ENCODE measurements at places on chromosomes 12 and 14.

DNA sequence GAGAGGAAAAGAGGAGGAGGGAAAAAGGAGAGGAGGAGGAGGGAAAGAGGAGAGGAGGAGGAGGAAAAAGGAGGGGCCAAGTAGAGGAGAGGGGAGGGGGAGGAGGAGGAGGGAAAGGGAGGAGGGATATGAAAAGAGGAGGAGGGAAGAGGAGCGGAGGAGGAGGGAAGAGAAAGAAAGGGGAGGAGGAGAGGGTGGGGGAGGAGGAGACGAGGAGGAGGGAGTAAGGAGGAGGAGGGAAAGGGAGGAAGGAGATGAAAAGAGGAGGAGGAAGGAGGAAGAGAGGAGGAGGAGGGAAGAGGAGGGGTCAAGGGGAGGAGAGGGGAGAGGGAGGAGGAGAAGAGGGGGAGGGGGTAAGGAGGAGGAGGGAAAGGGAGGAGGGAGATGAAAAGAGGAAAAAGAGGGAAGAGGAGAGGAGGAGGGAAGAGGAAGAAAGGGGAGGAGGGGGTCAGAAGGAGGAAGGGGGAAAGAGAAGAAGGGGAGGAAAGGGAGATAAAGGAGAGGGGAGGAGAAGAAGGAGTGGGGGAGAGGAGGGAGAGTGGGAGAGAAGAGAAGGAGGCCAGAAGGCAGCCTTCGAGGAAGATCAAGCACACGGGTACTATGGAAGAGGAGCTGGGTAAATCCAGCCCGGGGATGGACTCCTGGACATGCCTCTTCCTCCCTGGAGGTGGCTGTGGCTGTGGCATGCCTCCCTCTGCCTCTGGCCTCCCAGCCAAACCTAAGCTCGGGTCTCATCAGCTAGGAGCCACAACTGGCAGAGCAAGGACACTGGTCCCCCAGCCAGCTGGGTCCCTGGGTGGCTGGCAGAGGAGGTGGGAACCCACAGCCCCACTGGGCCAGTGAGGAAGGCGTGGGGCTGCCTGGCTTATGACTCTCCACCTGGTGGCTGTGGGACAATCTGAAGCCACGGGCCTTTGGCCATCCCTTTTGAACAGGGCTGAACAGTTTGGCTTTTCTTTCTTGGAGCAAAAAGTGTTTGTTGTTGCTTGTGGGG, 3.0 kb upstream of the CMKLR1 start:
- no peak for DNase-seq

DNA sequence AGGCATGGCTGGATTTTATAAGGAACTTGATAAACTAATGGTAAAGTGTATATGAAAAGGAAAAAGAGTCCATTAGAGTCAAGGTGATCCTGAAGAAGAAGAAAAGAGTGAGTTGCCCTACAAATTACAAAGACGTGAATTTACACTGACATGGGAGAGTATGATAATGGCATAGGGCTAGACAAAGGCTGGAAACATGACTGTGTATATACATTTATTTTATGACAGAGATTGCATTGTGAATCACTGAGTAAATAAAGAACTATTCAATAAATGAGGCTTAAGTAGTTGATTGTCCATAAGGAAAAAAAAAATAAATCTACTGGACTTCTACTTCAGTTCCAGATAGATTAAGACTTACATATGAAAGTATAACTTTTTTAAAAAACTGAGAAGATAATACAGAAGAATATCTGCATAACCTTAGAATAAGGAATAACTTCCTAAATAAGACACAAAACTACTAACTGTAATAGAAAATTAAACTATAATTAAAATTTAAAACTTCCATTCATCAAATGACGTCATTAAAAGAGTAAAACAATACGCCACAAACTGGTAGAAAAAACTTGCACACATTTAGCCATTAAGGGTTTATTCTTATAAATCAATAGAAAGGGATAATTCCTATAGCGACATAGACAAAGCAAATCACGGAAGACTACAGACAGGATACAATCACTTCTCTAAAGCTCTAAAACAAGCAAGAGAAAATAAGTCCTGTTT, 278.5 kb downstream of the NOVA1 start:
- no peak for DNase-seq

- no peak for DNase-seq
Measured at GRCh38 chr12:29547151-29547632, 49.7 kb upstream of the OVCH1 start.

DNA sequence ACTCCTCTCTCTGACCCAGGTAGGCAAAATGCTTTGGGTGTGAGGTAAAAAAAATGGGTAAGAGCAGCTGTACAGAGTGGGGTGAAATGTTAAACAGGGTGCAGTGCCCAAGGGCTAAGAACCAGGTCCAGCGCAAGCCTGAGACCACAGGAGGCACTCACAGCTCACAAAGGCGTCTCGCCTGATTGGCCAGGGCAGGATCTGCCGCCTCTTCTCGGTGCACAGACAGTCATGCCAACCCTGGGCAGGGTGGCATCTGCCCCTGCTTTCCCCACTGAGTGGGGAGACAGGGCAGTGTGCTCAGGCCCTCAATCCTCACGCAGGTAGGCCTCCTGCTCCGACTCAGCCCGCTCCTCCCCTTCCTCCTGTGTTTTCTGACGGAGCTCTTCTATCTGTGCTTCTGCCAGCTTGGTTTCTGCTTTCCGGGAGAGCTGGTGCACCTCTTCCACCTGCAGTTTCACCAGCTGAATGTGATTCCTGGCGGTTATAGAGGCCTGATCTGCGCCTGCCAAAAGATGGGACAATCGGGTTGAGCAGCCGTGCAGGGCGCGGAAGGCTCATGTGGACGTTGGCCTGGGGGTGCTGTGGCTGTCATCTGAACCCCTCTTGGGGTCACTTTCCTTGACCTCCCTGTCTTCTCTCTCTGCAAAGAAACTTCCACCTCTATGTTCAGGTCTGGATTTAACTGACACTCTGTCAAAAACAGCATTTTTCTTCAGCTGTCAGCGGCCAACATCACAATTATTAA, 4.7 kb downstream of the B3GNT4 start:
- no peak for DNase-seq

DNA sequence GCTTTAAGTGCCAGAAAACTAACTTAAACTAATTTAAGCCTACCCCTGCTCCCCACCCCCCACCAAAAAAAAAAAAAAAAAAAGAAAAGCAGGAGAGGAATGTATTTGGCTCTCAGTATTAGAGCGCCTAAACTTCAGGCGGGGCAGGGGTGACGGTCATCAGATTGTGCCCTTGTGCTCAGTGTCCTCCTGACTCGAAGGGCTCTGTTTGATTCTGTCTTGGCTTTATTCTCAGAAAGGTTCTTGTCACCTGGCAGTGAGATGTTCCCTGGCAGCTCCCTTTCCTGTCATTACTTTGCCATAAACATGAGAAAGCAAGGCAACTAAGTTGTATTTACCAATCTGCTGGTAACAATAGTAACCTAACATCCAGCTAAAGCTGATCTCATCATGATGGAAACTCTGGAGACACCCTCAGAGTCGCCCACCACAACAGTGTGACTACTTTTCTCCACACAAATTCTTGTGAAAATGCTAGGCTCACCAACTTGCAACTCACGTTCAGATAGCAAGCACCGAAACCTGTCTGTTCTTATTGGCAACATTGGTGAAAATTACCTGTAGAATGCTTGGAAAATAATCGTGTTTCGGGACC, 39.0 kb upstream of the WNK1 start:
- no peak for DNase-seq

DNA sequence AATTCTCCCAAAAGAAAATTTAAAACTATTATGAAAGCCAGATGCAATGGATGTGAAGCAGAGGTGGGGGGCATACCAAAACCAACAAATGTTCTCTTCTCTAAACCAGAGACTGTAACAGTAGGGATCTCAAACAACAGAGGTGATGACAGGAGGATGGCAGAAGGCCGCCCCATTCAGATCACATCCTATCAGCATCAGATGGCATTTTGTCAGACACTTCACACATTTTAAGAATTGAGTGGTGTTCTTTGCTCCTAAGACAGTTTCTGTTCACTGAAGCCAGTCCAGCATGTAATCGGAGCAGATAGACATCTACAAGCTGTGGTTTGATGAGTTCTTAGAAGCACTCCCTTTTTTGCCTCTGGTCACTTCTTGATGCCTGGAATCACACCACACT, 59.6 kb upstream of the SRRM4 start:
- DNase-seq: no peak

DNA sequence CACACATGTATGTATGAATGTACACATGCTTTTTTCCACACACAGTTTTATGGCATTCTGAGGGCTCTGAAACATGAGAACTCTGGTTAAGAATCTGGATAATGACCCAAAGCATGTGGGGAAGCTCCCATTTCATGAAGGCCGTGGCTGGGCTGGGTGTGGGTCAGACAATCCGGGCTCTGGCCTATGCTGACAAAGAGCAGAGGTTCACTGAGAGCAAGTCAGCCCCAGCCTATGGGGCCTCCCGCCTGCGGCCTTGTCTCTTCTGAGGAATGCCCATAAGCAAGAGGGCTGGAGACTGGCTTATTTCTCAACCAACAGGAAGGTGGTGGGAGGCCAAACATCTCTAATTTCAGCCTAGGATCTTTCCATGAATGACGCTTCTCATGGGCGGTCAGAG, 8.5 kb downstream of the MYH6 start:
- DNase-seq: no peak

- no peak for DNase-seq
Measured at GRCh38 chr12:49478949-49479664, 59.7 kb upstream of the KCNH3 start.

- no peak for DNase-seq
Measured at GRCh38 chr14:86884498-86884897, 1108.5 kb downstream of the GALC start.

DNA sequence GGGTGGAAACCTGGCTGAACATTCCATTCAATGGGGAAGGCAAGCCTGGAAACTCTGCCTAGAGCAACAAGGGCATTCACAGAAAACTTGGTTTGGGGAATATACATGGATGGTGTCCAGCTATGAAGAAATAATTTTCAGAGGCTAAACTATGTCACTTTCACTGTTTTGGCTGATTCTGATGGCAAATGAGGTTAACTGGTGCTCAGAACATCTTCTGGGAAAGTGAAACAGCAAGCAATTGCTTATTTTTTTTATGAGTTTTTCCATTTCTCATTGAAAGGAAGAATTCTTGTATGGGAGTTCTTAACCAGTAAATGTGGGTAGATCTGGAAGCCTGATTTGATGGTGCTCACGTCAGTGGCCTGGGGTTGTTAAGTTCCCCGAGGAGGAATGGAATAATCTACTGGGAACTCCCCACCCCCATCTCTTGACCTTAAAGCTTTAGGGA, 132.8 kb upstream of the BTG1 start:
- no peak for DNase-seq

DNA sequence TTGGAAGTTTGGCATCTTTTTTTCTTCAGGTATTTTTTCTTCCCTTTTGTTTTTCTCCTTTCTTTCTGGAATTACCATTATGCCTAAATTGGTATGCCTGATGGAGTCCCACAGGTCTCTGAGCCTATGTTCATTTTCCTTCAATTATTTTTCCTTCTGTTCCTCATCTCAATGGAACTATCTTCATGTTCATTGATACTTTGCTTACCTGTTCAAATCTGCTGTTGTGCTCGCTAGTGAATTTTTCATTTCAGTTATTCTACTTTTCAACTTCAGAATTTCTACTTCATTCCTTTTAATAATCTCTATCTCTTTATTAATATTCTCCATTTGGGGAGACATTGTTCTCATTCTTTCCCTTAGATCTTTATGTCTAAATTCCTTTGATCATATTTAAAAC, 15.4 kb upstream of the USP30 start:
- no peak for DNase-seq

DNA sequence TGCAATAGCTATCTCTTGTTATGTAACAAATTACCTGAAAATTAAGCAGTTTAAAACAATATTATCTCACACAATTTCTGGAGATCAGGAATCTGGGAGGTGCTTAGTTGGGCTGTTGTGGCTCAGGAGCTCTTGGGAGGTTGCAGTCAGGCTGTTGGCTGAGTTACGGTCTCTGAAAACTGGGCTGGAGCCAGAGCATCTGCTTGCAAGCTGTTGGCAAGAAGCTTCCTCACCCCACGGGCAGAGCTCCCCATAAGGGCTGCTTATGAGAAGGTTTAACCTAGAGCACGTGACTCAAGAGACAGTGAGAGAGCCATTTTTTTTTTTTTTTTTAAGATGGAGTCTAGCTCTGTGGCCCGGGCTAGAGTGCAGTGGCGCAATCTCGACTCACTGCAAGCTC, 346.8 kb downstream of the ATP23 start:
- DNase-seq: no peak

GRCh38 chr12:26360062-26360461, 164.7 kb downstream of the SSPN start:
- DNase-seq: no peak

- DNase-seq: no peak
Measured at GRCh38 chr12:63308671-63309070, 157.7 kb upstream of the AVPR1A start.

GRCh38 chr14:63478437-63478852, 64.7 kb downstream of the PPP2R5E start:
- no peak for DNase-seq

DNA sequence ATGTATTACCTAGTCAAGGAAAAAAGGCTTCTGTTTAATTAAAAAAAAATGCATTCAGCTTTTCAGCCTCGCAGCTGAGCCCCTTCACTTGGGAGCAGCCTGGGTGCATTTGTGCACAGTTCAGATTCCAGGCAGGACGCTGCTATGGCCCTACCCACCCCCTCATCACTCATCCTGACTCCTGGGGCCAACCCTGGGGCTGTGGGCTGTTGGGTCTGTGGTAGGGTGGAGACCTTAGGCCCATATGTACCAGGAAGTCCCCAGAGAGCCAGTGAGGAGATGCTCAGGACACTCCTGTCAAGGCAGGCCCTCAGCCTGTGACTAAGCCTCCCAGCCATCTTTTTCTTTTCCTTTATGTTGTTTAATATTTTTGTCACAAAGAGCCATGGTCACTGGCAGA, 9.3 kb upstream of the CDCA4 start:
- no peak for DNase-seq

GRCh38 chr12:76084863-76085519, 506 bp upstream of the NAP1L1 start:
- DNase-seq: no peak

- DNase-seq: no peak
Measured at GRCh38 chr12:67077617-67078016, 191.5 kb upstream of the CAND1 start.

- no peak for DNase-seq
Measured at GRCh38 chr12:91818227-91819131, 327.2 kb downstream of the BTG1 start.

GRCh38 chr14:62269204-62269603, 507.0 kb downstream of the SNAPC1 start:
- DNase-seq: no peak

GRCh38 chr14:36367985-36368774, 47.7 kb upstream of the MBIP start:
- no peak for DNase-seq

DNA sequence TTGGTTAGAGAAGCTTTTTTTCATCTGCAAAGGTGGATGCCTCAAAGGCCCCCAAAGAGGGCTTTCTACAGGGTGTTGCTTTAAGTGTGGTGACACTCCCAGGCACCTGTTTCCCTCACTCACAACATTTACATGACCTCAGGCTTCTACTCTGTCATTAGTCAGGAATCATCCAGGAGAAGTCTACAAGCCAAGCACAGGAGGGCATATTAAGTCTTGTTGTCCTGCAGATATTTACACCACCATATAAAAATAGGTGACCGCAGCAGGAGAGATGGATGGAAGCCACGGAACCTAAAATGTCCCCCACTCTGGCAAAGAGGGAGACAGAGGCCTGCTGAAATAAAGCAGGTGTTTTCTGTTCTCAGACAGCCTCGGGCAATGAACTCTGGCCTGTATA, 7.5 kb upstream of the DPF3 start:
- DNase-seq: no peak

Measured in nucleus accumbens (tissue), 56 donors.